ENCODE measurements at places on chromosomes 4 and X.

DNA sequence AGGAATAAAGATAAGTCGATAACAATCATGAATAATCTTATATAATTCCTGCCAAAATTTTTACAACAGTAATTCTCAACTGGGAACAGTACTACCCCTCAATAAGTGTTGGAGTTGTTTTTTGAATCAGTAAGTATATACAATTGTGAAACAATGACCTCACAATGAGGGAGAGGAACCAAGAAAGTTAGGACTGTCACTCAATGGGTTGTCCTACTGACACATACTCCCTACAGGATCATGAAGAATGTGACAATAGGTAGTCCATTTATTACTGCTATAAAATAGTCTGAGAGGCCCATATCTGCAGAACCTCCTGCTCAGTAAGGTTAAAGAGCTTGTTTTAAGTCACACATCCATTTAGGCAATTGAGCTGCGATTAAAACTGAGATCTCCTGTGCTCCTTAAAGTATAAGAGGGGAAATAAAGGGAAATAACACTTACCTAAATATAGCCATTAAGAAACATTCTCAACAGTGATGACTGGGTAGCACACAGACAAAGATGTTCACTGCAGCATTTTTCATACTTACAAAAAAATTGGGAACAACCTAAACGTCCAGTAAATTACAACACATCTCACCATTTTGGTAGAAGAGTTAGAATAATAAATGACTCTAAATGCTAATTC, 26.2 kb downstream of the FBXW7 start:
- no peak for DNase-seq

- no peak for DNase-seq
Measured at GRCh38 chr4:122917731-122918130, 4.7 kb downstream of the NUDT6 start.

DNA sequence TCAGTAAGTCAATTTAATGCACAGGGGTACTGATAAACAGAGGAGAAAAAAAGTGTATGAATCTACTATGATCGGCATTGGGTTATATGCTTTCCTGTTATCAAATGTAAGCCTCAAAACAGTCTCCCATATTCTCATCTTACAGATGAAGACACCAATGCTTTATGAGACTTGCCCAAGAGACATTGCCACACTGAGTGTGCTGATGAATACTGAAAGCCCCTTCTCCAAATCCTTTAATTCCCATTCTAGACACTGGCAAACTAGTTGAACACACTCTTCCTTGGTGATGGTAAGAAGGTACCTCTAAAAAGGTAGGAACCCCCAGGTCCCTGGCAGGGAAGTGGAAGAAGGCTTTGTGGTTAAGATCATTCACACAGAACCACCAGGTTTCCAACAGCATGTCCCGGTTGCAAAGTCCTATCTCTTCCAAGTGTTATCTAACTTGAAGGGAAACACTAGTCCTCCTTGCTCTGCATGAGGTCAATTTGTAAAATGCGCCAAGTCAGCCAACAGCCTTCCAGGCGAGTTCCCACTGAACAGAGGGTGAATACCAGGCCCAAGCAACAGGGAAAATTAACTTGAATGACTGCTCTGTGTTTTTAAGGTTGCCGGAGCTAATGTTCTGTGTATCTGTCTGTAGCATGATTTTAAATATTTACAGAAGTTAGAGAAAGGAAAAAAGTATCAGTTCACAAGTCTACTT, 5.1 kb downstream of the SETD7 start:
- no peak for DNase-seq

GRCh38 chrX:106927023-106927422, 6.8 kb downstream of the CLDN2 start:
- no peak for DNase-seq

DNA sequence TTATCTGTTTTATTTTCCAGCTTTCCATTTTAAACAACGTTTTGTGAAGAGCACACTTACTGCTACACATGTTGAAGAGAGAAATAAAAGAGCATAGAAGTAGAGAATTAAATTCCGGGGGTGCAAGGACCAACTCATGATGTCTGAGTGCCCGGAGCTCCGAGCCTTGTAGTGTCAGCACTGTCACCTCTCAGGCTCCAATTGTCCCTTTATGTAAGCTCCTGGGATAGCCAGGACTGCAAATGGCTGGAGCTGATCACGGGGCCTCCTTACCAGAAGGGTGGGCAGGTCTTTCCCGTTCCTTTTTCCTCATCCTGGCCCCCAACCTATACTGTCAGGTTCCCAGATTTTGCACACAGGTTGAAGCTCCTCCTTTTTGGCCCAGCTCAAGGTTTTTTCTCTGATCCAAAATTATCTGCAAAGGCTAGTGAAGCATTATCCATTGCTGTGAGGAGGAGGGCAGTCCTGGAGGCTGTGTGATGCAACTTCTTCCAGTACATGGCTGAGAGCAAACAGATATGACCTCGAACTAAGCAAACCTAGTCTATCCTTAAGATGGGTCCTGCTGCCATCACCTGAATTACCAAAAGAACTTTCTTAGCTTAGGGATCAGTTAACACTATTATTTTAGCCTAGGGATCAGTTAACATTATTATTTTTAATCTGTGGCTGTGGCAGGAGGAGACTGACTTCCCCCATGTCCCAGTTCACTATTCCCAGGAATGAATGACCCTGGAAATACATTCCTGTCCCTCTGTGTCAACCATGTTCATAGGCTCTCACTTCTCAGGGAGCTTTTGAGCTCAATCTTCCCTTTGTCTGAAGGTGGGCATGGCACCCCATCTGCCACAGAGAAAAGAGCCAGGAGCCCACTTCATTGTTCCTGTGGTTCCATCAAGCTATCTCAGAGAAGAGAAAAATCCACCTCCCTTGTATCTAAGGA, at the start of gene FGG:
Gene FGG (minus strand): TSS at position 185 of the 943 bp plus-strand sequence. CDS start 47 bp downstream, at position 138.
- DNase-seq, result no peak

DNA sequence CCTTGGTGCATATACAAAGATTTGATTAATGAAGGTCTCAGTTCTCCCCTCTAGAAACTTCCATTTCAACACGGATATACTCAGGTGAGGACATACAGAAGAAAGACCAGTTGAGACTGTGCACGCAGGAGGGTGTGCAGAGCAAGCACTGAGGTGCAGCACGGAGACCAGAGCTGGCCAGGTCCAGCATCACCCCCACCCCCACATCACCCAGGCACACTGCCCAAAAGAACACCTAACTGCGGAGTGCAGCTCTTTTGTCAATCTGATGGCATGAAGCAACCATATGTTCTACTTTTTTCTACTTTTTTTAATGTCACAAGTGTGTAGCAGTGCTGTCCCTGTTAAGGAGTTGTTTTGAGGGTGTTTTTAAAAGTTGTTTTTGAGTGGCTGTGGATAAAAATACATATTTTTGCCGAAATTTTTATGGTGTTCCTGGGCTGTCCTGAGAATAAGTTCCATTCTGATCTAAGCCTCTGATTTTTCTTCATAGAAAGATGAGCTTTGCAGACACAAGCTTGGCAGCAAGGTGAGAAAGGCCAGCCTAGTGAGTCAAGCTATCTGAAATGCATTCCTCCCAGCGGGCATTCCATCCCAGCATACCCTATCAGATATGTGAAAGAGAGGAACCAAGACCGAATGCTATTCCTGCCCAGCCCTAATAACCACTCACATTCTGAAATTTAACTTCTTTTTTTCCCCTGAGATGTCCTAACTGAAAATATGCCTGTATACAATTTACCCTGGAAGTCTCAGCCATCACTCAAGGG, 173.7 kb downstream of the PTTG2 start:
- no peak for DNase-seq

GRCh38 chr4:62408454-62408853, 1208.3 kb downstream of the ADGRL3 start:
- DNase-seq, result no peak

GRCh38 chr4:76283900-76284299, 22.6 kb upstream of the STBD1 start:
- no peak for DNase-seq

DNA sequence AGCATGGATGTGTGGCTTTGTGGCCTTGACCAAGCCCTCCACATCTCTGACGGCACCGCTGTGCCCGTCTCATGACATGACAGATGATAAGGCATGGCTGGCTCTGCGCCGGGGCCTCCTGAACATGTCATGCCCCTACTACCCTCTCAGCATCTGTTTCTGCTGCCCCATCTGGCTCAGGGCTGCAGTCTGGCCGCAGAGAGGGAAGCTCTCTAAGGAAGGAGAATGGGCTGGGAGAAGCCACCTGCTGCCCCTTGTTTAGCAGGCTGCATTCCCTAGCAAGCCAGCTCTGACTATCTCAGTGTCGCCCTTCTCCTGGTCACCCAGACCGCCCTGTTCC, 7.2 kb downstream of the ZNF185 start:
- DNase-seq, result no peak

DNA sequence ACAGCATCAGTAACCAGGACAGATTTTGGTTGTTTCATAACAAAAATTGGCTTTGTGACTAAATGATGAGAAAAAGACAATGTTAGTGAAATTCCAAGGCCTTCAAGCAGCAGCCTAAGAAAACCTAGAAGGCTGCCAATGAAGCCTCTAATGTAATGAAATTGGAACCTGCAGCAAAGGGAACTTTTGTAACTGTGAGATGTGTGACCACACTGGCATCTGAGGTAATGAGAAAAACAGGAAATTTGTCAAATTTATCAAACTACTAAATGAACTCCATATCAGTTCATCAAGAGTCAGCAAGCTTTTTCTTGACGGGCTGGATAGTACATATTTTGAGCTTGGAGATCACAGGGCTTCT, 30.4 kb upstream of the EMCN start:
- DNase-seq, result no peak

Measured in right forelimb (tissue), 1 donor.